DMS 273 treated with DMSO at 0.1 percent for 48 hours (cell line): ENCODE measurements at places on chromosomes 3 and 15.

- no peak for DNase-seq
Measured at GRCh38 chr3:104951426-104951825, 415.3 kb upstream of the ALCAM start.

- no peak for DNase-seq
Measured at GRCh38 chr15:62844564-62845240, 197.8 kb upstream of the TPM1 start.

DNA sequence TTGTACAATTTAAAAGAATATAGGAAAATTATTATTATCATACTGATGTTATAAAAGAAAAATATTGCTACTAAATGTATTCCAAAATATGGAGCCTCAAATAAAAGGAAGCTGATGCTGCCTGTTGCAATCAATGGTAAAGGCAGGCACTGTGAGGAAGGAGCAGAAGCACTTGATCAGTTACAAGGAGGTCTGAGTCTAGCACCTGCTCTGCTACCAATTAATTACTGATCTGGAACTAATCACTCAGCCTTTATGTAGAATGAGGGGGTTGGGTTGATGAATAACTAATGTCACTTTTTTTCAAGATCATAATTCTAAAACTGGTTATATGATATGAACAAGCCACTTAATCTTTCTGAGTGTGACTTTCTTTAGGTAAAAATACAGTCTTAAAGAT, 5.5 kb downstream of the ADGRG7 start:
- DNase-seq, result no peak

DNA sequence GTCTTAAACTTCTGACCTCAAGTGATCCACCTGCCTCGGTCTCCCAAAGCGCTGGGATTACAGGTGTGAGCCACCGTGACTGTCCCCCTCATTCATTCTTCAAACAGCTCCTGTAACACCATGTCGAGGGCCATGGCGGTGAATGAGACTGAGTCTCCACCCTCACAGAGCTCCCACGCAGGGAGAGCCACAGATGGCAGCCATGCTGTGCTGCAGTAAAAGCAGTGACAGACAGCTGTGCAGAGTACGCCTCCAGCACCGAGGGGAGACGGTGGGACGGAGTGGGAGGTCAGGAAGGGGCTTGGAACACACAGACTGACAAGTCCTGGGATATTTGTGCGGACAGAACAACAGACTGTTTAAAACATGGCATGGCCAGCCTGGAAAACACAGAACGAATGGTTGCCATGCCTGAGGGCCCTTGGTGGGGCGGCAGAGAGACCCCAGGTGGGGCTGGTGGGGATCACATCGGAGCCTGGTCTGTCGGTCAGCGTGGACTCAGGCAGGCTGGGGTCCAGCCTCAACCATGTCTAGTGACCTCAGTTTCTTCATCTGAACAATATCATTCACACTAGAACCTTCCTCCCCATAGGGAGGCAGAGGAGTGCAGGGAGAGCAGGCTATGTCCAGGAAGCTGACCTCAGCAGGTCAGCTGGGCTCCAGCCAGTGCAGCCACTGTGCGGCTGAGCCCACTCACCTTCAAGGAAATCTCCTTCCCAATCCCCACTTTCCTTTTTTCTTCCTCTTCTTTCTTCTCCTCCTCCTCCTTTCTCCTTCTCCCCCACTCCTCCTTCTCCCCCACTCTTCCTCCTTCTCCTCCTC, 20.6 kb upstream of the LCTL start:
- DNase-seq, result no peak

GRCh38 chr3:110341047-110341446, 730.6 kb upstream of the NECTIN3 start:
- DNase-seq, result no peak

DNA sequence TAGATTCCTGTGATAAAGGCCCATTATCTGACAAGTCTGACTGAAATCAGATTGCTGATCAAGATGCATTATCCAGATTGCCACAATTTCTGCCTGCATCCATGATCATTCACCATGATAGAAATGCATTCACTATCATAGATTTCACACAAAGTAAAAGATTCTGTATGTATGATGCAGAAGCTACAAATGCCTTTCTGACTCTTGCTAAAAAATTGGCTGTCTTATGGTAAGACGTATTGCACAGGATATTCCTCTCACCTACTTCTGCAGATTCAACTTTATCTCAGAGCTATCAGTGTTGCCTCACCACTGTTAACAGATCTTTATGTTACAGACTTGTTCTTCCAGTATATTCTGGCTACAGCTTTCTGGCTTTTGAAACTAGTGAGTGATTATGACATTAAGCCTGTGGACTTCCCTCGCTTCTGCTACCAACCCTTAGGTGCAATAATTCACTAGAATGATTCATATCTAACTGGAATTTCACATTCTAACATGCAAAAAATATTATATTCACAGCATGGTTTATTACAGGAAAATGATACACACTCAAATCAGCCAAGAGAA, 955.3 kb downstream of the EPHA3 start:
- no peak for DNase-seq

DNA sequence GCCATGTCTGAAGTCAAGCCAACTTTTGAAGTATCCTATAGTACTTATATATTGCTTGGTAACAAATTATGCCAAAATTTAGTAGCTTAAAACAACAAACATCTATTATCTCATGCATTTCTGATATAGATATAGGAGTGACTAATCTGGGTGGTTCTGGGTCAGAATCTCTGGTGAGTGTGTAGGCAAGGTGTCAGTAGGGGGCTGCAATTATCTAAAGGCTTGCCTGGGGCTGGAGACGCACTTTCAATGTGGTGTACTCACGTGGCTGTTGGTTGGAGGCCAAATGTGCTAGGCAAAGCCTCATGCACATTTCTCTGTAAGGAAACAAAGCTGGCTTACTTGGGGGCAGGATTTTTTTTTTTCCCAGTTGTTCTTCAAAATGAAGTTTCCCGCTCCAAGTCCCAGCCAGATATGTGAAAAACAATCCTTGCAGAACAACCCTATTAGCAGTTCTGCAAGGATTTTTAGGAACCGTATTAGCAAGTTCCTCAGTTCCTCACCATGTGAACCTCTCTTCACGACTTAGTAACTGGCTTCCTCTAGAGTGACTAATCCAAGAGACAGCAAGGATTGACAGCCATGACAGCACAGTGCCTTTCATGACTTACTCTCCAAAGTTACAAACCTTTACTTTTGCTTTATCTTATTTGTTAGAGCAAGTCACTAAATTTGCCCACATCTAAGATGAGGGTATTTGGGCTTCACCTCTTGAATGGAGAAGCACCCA, 25.8 kb downstream of the GREM1 start:
- no peak for DNase-seq

DNA sequence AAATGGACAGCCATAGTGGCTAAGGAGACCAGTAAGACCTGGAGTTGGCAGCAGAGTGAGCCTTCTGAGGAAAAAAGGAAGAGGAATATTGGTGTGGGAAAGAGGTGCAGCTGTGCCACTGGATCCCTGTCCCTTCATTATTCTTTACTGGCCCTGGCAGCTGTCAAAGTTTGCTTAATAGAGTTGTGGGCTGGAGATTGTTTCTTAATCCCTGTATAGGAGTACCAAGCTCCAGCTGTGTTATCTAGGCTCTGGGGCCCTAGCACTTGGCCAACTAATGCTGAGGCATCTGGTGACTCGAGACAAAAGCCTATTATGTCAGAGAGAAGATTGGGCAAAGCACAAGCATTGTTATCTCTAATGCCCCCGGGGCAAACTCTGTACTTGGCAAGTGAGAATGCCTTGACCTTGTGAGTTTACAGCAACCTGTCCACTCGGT, 61.4 kb downstream of the ZNF609 start:
- DNase-seq, result peak; percentile 71

DNA sequence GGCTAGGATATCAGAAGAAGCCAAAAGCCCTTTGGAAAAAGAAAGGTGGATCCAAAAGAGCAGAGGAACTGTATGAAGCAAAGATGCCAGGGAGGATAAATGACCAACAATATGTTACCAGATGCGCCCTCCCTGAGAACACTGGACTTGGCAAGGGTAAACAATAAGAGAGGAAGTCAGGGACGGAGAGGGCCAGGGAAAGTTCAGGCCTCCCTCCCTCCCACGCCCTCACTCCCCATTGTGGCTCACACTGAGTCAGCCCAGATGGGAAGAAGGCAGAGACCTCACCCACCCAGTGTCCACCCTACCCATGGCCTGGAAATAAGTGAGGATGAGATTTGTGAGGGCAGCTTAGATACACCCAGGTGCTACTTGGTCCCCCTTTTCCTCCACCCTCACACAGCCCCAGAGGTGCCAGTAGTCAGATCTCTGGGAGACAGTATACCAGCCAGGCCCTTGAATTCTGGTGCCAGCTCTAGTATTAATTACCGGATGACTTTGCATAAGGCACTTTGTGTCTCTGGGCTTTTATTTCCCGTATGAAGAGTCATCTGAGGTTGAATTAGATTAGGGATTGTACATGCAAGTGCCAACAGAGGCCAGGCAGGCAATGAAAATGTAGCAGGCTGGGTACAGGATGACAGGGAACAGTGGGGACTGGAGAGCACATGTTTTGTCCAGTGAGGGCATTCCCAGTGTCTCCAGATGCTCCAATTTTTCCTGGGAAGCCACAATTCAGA, 35.1 kb upstream of the FRMD4B start:
- no peak for DNase-seq

- no peak for DNase-seq
Measured at GRCh38 chr3:141411251-141411771, 43.0 kb downstream of the ZBTB38 start.
